ENCODE measurements at places on chromosomes 7 and 10.

- DNase-seq = no peak
These were observed 116.8 kb downstream of the CDH23 start for GRCh38 chr10:71513540-71513853.

DNA sequence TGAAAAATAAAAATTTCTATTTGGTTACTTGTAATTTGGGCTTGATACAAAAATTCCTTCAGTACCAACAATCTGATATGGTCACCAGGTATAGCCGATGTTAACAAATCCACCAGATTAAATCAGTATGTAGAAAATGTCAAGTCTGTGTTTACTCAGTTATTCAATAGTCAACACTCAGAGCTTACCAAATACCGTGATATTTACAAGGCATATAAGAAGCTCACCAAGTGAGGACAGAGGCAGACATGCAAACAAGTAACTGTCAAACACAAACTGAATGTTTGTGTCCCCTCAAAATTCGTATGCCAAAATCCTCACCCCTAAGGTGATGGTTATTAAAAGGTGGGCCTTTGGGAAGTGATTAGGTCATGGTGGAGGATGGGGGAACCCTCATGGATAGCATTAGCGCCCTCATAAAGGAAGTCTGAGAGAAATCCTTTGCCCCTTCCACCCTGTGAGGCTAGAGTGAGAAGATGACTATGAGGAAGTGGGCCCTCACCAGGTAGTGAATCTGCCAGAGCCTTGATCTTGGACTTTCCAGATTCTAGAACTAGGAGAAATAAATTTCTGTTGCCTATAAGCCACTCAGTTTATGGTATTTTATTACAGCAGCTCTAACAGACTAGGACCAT lies 63.1 kb downstream of the TES start:
- no peak for DNase-seq

DNA sequence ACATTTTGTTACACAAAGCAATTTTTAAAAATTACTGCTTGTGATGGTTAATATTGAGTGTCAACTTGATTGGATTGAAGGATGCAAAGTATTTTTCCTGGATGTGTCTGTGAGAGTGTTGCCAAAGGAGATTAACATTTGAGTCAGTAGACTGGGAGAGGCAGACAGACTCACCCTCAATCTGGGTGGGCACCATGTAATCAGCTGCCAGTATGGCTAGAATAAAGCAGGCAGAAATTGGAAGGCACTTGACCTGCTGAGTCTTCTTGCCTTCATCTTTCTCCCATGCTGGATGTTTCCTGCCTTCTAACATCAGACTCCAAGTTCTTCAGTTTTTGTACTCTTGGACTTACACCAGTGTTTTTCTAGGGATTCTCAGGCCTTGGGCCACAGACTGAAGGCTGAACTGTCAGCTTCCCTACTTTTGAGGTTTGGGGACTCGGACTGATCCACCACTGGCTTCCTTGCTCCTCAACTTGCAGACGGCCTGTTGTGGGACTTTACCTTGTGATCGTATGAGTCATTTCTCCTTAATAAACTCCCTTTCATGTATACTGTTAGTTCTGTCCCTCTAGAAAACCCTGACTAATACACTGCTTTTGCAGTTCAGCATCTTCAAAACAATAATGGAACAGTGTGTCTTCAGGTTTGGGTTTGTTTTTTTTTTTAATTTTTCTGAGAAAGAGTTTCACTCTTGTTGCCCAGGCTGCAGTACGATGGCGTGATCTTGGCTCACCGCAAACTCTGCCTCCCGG lies 244.1 kb upstream of the SEMA3C start:
- DNase-seq = no peak

- DNase-seq = no peak
These were observed 41.9 kb upstream of the PSMG3 start for GRCh38 chr7:1611708-1612241.

DNA sequence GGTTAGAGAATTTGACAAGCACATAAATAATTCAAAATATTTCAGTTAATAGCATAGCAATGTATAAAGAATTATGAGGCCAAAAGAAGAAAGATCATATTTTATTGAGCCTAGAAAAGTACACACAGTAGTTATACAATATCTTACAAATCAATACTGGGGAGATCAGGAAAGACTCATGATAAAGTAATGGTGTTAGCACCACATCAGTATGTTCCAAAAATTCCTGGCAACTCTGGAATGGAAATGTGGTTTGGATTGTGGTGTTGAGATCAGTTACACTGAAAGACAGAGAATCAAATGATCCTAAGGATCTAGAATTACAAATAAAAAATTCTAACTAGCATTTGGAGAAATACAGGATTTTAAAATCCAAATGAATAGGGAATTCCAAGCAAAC lies 420.5 kb upstream of the CNTNAP2 start:
- no peak for DNase-seq

DNA sequence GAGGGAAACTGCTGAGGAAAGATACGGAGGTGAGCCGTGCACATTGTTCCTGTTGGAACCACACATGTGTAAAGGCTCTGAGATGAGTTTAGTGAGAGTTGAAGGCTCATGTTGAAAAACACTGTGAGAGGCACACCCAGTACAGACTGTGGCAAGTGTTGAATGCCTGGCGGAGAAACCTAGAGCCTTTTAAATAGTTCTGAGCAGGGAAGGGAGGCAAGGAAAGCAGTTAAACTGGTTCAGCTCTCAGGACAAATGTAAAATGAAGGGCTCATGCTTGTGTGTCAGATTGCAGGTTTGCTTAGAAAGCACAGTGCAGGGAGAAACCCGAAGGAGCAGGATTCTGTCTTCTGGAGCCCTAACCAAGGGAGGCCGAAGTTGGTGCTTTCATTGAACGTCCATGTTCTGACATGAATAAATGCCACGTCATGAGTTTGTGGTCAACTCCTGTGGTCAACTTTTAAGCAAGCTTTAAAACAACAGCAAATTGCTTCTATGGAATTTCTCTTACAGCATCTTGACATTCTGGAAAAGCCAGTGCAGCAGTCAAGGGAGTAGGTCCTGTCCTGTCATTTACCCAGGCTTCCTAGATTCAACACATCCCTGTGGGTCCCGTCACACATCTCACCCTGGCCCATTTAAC lies 650.9 kb upstream of the GALNT17 start:
- DNase-seq = no peak

- DNase-seq = no peak
These were observed 224.1 kb downstream of the GLI3 start for GRCh38 chr7:42012786-42013360.

- DNase-seq = no peak
These were observed 122.9 kb upstream of the PPIF start for GRCh38 chr10:79224263-79224949.

- no peak for DNase-seq
These were observed 180.8 kb downstream of the CCDC71L start for GRCh38 chr7:106480161-106480579.

- DNase-seq = no peak
These were observed 6.4 kb downstream of the ZFYVE27 start for GRCh38 chr10:97743169-97743943.

DNA sequence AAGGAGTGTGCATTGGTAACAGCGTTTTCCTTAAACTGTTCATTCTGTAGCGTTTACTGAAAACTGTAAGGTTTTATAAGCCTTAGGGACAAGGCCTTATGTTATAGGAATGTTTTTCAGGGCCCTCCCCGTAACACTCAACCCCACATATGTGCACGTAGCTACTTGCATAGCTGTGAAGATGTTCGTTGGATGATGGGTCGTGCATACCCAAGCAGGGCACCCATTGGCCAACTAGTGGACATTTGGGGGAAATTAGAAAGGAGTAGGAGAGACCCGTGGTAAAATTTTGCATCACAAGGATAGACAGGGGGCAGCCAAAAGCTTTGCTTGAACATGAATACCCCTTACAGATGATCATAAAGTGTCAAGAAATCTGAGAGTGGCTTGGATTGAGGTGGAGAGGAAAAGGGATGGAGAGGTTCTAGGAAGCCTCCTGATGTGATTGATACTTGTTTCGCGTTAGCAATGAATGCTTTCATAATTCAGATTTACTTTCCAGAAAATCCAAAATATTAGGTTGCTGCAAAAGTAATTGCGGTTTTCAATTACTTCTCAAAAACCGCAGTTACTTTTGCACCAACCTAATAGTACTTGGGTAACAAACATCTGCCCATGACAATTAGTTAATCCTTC lies 878 bp downstream of the SEC61A2 start:
- no peak for DNase-seq

DNA sequence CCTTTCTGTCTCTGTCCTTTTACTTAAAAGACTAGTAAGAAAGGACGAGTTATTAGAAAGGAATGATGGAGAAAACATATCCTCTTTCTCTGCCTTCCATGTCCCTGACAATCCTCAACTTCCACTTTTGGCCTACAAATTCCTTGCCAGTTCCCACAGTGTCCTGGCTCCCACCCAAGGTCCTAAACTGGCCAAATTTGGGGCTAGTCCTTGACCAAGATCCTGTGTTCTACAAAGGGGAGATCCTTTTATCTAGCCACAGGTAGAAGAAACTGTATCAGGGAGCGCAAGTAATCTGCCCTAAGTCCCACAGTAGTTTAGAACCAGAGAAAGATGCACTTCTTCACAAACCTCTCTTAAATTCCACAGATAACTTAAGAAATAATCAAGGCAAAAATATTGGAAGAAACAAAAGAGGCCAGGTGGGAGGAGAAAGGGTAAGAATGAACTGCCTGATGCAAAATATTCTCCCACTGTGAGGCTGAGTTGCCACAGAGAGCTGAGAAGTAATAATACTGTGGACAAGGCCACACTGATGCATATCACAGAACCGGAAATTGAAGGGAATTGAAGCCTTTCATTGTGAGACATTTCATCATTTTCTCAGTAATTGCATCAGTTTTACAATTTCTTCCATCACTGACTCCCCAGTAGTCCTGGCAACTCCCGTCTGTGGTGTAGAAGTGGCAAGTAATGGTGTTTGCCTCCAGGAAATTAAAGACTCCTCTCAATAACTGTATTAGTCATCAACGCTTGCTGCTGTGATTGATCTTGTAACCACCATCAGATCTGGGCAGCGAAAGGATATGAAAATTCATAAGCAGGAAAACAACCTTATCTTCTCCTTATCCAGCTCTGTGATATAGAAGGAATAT lies 47.2 kb downstream of the DNAJC12 start:
- DNase-seq = no peak

DNA sequence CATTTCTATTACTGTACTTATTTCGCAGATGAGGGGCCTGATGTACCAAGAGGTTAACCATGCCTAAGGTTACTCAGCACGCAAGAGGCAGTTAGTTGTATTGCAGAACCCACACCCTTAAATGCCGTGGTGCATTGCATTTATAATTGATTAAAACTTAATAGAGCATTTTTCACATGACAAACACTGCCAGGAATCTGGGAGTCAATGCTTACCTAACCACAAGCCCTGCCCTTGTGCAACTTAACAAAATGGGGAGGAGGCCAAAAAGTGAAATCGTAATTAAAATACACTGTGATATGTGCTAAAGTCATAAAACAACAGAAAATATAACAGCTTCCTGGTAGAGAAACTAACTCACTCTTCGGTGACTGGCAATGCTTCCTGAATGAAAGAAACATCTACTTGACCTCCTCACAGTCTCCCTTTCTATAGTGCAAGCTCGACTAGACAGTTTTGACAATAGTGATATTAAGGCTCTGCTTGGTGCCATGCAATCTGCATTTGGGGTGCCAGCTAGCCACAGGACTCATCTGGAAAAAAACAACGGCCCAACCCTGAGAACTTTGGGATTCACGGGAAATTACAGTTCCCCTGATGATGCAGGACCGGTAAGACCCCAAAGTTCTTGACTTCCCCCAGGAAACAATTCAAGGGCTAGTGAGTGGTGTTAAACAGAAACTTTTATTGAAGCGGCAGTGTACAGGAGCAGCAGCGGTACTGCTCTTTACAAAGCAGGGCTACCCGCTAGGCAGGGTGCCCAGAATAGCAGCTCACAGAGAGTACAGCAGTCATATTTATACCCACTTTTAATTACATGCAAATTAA lies 612.4 kb downstream of the TNS3 start:
- no peak for DNase-seq

DNA sequence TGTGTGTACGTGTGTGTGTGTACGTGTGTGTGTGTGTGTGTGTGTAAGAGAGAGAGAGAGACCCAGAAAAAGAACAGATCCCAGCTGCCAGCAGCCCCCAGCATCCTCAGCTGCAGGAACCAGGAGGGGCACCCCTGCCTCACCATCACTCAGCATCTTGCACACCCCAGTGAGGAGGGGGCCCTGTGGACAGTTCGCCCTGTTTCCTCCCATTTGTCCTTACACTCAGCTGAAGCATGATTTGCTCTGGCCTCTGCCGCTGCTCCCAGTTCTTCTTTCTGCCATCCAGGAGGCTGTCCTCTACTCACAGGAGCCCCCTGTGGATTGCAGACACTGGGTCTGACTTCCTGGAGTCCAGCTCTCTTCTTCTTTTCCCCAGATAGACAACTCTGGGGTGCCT lies 9.7 kb downstream of the GPR26 start:
- DNase-seq = no peak

- no peak for DNase-seq
These were observed 5.1 kb downstream of the PRLHR start for GRCh38 chr10:118590334-118590733.

DNA sequence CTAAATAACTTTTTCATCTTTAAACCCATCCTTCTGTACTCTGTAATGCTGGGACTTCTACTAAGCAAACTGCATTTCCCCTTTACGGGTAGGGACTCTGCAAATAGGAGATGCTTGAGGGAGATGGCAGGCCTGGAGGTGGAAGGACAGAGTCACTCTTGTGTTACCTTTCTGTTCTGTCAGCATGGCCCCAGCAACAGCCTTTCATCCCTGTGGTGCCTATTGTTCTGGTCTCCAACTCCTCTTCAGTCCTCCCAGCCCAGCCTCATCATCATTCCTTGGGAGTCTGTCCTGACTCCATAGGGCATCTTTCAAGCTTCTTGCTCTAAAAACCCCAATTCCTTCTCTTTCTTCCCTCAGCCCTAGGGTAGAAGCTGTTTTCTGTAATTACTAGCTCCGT lies 230.0 kb downstream of the SNX13 start:
- DNase-seq = no peak

GRCh38 chr7:24870766-24871165 lies 109.2 kb downstream of the OSBPL3 start:
- DNase-seq = no peak

- no peak for DNase-seq
These were observed 68.9 kb upstream of the FOXK1 start for GRCh38 chr7:4612939-4613841.

DNA sequence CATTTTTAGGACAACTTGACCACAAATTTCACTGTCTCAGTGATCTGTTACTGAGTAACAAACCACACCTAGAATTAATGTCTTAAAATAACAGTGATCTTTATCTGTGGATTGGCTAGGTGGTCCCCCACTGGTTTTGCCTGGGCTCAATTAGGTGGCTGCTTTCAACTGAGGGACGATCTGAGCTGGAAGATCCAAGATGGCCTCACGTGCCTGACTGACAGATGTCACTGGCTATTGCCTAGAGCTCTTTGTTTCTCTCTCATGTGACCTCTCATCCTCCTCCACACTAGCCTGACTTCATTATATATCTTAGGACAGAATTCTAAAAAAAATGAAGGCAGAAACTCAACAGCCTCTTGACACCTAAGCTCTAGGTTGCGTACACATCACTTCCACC lies 59.7 kb downstream of the HACD1 start:
- DNase-seq = no peak

GRCh38 chr10:96850825-96851224 lies 18.7 kb downstream of the LCOR start:
- no peak for DNase-seq
